Activated gamma-delta T cell treated with Interleukin-2 at 50 U/mL for 16 hours (primary cell): ENCODE measurements at places on chromosomes 6 and 20.

- no peak for DNase-seq
Observed at GRCh38 chr6:124057461-124057860, 253.8 kb downstream of the NKAIN2 start.

DNA sequence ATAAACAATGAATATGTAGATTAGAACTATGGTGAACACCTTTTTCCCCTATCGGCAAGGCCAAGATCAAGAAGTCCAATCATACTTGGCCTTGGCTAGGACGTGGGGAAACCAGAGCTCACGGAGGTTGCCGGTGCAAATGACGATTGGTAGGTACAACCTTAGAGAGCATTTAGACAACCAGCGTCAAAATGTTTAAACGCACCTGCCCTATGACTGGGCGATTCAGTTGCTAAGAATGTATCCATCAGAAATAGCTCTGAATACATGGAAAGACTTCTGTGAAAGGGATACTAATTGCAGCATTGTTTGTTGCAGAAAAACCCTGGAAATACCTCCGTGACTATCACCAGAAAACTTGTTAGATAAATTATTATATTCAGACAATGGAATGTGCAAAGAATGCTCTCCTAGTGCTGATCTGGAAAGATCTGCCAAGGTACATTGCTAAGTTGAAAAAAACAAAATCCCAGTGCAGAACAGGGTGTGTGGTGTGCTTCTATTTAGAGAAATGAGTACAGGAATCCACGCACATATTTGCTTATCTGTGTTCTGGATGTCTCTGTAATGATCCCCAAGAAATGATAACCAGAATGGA, 48.0 kb upstream of the PTPN1 start:
- no peak for DNase-seq

- no peak for DNase-seq
Observed at GRCh38 chr6:90484903-90485302, 102.0 kb downstream of the MAP3K7 start.

- DNase-seq, result peak; percentile 11
Observed at GRCh38 chr6:46491201-46491627, at the start of gene RCAN2. Gene RCAN2 (minus strand): TSS chr6:46491449.

- DNase-seq, result no peak
Observed at GRCh38 chr6:81158956-81159355, 593.5 kb downstream of the TENT5A start.

- DNase-seq, result peak; percentile 26
Observed at GRCh38 chr6:43773050-43773979, 3.3 kb downstream of the VEGFA start.
